ENCODE measurements at places on chromosomes 5 and 9.

DNA sequence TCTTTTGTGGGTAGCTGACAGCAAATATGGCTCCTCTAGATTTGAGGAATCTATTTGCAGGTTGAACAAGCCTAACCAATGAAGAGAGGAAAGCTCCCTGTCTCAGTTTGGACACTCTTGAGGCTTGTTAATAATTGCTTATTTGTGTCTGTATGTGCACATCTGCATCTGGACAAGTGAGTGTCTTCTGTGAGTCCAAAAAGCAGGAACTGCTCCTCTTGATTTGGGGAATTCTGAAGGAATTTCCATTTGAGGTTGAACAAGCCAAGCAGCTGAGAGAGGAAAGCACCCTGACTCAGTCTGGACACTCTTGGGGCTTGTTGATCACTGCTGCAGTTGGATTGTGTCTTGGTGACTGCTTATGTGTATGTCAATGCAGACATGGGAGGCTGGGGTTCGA is 211.6 kb downstream of the DTWD2 start:
- no peak for DNase-seq

GRCh38 chr5:143524338-143524945 is 121.0 kb upstream of the NR3C1 start:
- DNase-seq, result no peak

DNA sequence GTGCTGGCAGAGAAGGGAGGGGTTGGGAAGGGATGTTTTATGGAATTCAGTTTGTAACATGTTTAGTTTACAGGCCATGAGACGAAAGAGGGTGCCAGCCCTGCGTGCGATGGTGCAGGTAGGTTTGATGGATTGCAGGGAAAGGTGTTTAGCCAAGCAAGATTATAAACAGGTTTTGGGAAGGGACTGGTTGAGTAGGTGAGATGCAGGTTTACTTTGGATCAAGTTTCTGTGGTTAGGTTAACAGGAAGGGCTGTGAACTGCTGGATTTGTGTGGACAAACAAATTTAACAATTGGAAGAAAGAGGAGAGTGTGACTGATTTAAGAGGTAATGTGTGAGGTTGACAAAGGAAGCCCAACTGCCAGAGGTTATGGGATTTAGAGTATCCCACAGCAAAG is 32.6 kb upstream of the GPX3 start:
- DNase-seq, result no peak

DNA sequence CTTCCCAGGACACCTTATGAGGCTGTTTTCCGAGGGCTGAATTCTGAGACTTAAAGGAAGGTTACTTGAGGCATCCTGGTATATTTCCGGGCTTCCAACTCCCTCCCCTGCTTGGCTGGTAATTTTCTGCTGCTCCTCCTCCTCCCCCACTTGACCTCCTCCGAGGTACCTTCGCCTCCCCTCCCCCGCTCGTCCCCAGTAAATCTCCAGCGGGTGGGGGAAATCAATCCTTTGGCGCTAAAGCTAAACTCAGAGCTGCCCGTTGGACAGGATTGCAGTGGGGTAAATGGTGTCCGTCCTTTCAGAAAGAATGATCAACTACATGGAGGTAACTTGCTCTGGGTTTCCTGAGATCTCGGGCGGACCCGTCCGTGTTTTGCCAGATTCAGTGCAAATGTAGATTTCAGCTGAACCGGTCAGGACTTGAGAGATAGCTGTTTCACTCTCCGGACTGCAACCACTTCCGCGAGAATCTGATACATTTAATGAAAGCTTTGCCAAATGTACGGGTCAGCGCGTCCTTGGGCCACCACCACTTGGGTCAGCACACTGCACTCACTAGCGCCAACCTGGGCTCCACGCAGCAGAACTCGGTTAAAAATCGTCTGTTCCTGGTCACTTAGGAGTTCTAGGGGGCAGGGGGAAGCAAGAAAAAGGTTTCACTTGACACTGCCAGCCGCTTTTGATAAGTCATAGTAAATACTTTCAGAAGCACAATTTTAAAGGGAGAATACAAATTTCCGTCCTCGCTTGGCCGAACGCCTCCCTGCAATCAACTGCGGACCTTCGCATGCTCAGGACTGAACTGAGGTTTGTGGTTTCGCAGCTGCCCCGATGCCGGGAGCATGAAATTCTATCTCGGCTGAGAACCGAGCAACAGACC is 4.6 kb upstream of the ISL1 start:
- DNase-seq, result peak; percentile 50

GRCh38 chr9:4986783-4987182 is 1.7 kb downstream of the JAK2 start:
- DNase-seq, result no peak

GRCh38 chr9:91864380-91864779 is 85.6 kb downstream of the ROR2 start:
- no peak for DNase-seq

- DNase-seq, result peak; percentile 31
Observed at GRCh38 chr9:30673132-30673531, 1711.3 kb upstream of the ACO1 start.

- no peak for DNase-seq
Observed at GRCh38 chr9:117188394-117188793, 226.5 kb downstream of the ASTN2 start.

- DNase-seq, result no peak
Observed at GRCh38 chr5:167284222-167284890, 1007.1 kb upstream of the WWC1 start.

GRCh38 chr5:111432883-111433536 is 79.3 kb downstream of the STARD4 start:
- DNase-seq, result no peak

GRCh38 chr5:113510836-113511451 is 2.5 kb upstream of the YTHDC2 start:
- peak; percentile 39 for DNase-seq

DNA sequence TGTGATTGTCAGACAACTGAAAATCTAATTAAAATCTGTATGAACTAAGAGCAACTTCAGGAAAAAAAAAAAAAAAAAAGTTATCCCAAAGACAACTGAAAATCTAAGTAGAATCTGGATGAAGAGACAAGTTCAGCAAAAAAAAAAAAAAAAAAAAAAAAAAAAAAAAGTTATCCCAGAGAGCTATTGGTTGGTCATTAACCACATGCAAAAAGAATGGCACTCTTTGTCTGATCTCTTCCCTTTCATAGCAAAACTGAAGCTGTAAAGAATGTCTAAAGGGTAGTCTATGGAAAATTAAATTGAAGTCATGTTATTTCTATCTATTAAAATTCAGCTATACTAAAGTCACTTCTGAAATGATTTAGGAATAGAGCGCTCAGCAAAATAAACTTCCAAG is 32.9 kb downstream of the STRBP start:
- DNase-seq, result no peak

All from RCC 7860 (cell line).